ENCODE measurements at places on chromosomes 5 and 9.
A peak's percentile ranks its signal among the peaks of the same experiment; 100 is the strongest.

- no peak for DNase-seq
These were observed 586.9 kb downstream of the CCDC171 start for GRCh38 chr9:16139774-16140173.

- no peak for DNase-seq
These were observed 22.0 kb downstream of the SREK1IP1 start for GRCh38 chr5:64746446-64746845.

DNA sequence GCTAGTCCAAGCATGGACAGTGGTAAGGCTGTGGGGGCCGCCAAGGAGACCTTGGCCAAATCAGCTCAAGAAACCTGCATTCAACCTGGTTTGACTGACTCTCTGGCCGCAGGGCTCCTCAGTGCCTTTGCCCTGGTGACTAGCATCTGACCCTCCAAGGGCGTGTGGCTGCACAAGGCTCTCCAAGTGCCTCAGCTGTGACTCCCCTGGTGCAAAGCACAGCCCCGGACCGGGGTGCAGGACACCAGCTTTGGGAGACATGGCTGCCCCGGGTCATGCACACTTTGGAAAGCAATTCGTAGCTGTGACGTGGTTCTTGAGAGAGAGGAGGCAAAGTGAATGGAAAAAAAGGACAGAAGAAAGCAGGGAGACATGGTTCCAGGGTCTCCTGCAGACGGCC lies 245.2 kb upstream of the IRX2 start:
- DNase-seq, result no peak

GRCh38 chr5:159331093-159331973 lies 1.0 kb upstream of the IL12B start:
- DNase-seq, result peak; percentile 67
